Heart left ventricle (tissue), 16 donors: ENCODE measurements at places on chromosomes 1 and 21. TPM values are rescaled to one million over a fixed set of nuclear protein-coding genes. Genes with fewer than 3 reads are reported as not detected.

DNA sequence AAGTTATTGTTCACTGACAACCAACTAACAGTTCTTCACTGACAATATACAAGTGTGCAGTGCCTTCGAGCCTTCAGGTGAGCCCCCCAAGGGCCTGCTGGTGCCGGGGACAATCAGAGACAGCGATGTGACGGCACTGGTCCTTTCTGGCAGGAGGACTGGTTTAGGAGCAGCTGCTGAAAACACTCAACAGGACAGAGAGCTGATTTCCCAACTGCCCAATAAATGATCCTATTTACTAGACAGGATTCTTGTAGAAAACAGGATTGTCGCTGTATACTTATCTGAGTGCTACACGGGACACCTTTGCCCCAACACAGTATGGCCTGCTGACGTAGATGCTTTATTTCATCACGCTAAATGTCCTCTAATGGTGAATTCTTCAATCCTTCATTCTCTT, 65.4 kb downstream of the TP53BP2 start:
- DNase-seq, result no peak

DNA sequence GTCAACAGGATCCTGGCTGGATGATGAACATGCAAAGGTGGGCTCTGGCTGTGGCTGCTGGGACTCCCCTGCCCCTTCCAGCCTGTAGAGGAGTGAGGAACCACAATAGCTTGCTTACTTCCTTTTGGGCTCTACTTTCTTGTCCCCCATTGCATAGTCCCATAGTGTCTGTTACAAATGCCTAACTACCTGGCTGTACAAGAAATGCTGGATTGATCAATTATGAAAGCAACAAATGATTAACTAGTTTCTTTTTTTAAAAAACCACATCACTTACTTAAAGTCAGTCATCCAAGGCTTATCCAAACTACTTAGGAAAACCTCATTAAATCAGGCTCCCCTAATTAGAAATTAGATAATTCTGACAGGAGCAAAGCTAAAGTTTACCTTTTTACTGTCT, 514.1 kb upstream of the PKN2 start:
- no peak for DNase-seq

- no peak for DNase-seq
Measured at GRCh38 chr1:115355069-115355468, 17.0 kb upstream of the NGF start.

TARDBP gene
- total RNA-seq, result 110 TPM

GRCh38 chr1:100459358-100460114, 78.4 kb upstream of the GPR88 start:
- DNase-seq, result peak; percentile 73

GRCh38 chr1:213666113-213666512, 321.7 kb upstream of the PROX1 start:
- DNase-seq, result no peak

DNA sequence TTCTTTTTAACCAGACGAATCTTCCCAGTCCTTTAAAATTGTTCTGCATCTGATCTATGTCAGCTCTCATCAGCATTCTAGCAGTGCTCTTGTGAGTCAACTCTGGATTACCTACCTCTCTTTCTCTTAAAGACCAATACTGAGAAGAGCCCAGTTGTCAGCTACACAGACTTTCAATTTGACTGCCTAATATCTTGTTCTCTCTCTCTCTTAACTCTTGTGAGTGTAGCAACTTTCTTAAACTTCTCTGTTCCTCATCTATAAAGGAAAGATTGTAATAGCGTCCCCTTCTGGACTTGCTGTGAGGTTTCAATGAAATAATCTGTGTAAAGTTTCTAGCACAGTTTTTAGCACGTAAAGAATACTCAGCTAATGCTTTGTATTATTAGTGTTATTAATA, 499.3 kb upstream of the ADAMTS5 start:
- no peak for DNase-seq

DNA sequence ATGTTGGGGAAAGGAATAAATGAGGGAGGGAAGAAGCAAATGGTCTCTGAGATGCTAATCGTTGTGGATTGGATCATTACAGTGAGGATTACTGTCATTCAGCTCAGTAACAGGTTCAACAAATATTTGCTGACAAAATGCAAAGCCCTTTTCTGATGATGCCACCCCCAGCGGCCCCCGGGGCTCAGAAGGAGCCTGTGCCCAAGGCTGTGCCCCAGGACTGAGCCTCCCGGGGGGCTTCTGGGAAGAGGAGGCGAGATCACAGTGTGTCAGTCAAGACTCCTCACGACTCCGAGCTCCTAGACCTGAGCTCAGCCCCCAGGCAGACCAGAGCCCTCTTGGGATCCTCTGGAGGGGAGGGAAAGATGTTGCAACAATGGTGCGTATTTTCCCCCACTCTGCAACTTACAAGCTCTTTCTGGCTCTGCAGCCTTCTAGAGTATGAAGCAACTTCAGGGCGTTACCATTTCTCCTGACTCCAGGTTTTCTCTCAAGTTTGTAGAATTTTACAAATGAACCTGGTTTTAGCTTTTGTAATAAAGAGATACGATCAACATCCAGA, 20.8 kb downstream of the EPHA8 start:
- no peak for DNase-seq

DNA sequence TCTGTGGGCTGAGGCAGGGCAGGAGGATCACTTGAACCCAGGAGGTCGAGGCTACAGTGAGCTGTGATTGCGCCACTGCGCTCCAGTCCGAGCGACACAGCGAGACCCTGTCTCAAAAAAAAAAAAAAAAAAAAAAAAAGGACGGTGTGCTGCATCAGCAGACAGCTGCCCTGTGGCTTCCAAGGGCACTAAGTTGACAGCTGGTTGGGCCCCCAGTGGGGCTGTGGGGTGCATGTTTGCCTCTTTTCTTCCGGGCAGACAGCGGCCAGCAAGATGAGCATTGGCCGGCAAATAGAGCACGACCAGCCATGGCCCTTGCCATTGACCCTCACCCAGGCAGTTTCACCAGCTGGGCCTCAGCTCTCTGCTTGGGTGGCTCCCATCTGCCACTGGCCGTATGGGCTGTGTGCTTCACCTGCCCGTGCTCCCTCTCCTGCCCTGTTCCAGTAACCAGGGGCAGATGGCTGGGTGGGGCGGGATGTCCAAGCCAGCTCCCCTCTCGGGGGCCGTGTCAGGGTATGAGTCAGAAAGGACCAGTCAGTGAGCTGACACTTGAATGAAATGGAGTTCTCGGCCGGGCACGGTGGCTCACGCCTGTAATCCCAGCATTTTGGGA, 12.3 kb upstream of the SLC25A34 start:
- no peak for DNase-seq

- DNase-seq, result peak; percentile 46
Measured at GRCh38 chr21:43267391-43268085, 98.7 kb downstream of the CRYAA start.

- DNase-seq, result no peak
Measured at GRCh38 chr1:50701706-50702317, 258.3 kb downstream of the FAF1 start.

CRNN gene
- not detected for total RNA-seq

GRCh38 chr1:242178924-242179708, 180.2 kb upstream of the MAP1LC3C start:
- DNase-seq, result no peak

DNA sequence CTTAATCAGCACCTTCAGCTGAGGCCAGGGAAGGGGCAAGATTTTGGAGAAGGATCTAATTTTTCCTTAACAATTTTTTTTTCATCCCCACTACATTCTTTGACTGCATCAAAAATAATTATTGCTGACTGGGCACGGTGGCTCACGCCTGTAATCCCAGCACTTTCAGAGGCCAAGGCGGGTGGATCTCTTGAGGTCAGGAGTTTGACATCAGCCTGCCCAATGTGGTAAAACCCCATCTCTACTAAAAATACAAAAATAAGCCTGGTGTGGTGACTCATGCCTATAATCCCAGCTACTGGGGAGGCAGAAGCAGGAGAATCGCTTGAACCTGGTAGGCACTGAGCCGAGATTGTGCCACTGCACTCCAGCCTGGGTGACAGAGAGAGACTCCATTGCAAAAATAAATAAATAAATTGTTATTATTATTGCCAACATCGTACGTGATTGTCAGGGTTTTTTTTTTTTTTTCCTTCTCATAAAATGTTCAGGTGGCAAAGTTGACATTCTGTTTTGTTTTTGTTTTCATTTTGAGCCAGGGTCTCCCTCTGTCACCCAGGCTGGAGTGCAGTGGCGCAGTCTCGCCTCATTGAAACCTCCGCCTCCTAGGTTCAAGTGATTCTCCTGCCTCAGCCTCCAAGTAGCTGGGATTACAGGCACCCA, 37.3 kb upstream of the MORC3 start:
- DNase-seq, result no peak

DNA sequence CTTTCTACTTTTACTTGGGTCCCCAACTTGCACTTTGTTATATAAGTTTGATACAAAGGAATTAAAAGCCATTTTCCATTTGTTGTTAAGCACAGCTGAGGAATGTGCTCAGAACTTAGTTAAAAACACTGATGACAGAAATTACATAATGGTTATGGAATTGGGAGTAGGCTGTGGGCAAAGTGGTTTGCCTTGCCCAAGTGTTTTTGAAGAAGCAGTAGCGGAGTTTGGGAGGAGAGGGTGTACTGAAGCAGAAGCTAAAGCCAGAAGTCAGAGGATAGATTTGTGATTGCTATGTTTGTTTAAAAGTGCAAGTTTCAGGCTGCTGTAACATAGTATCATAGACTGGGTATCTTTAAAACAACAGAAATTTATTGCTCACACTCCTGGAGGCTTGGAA, 391.8 kb downstream of the DUSP10 start:
- no peak for DNase-seq

GRCh38 chr1:60657926-60658325, 424.4 kb upstream of the NFIA start:
- no peak for DNase-seq

RNU1-2 gene
- 3,776 TPM for total RNA-seq

- DNase-seq, result no peak
Measured at GRCh38 chr1:4894566-4894965, 240.2 kb downstream of the AJAP1 start.

NEGR1 gene
- total RNA-seq, result 11.3 TPM

DNA sequence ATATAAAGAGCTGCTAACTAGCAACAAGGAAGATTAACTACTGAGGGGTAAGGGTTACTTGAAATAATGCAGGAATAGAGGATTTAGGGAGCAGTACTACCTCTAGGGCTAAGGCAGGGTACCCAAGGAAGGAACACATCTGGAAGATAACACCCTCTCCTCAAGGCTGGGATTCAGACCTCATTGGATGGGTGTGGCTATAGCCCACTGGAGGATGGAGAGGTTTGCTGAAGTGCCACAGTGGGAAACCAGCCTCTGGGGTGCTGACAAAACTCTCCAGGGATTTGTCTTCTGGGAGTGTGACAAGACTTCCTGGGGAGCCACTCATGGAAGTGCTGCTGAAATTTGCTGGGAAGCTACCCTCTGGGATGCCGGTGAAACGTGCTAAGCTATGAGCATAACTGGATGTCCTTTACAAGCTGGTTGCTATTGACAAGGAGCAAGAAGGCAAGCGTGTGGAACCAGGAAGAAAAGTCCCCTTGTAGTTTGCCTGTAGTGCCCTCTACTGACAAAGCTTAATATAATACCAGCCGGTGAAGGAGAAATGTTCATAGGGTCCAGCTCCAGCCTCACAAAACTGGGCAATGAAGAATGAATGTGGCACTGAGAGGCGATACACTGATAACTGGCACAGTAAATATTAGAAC, 122.8 kb upstream of the USP24 start:
- no peak for DNase-seq

DIRAS3 gene
- 17.0 TPM for total RNA-seq

DNA sequence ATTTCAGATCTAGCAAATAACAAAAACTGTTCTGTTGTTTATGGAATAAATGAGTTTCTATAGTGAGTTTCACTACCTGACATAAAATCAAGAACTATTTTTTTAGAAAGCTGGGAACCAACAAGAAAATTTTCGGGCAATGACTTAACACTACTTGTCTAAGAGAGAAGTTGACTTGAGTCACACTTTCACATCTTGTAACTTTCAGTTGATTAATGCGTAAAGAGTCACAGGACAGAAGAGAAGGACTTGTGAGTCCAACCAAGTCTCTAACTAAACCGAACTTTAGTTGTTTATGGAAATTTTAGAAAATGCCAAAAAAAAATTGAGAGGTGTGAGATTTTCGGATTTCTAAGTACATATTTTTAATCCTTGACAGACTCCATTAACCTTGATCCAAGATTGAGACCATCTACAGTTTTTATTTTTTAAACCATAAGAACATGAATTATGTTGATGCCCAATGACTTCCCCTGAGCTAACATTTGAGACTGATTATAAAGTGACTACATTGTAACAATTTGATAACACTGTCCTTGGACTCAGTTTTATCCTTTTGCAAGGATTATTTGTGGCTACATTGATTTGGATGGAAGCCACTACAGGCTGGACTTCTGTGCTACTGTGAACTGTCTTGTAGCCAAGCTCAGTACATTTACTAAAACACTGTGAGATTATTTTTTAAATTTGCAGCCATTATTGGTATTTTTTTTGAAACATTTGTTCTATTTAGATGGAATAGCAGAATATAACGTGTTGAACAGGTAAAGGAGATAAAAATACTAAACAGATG, 284.0 kb downstream of the PTPRC start:
- DNase-seq, result no peak

SPATA21 gene
- not detected for total RNA-seq

GRCh38 chr1:226532553-226532952, 16.0 kb upstream of the STUM start:
- DNase-seq, result no peak

GRCh38 chr1:47875831-47876586, 121.2 kb downstream of the TRABD2B start:
- no peak for DNase-seq

GRCh38 chr1:231596337-231596791, 30.2 kb upstream of the DISC1 start:
- DNase-seq, result peak; percentile 27

DNA sequence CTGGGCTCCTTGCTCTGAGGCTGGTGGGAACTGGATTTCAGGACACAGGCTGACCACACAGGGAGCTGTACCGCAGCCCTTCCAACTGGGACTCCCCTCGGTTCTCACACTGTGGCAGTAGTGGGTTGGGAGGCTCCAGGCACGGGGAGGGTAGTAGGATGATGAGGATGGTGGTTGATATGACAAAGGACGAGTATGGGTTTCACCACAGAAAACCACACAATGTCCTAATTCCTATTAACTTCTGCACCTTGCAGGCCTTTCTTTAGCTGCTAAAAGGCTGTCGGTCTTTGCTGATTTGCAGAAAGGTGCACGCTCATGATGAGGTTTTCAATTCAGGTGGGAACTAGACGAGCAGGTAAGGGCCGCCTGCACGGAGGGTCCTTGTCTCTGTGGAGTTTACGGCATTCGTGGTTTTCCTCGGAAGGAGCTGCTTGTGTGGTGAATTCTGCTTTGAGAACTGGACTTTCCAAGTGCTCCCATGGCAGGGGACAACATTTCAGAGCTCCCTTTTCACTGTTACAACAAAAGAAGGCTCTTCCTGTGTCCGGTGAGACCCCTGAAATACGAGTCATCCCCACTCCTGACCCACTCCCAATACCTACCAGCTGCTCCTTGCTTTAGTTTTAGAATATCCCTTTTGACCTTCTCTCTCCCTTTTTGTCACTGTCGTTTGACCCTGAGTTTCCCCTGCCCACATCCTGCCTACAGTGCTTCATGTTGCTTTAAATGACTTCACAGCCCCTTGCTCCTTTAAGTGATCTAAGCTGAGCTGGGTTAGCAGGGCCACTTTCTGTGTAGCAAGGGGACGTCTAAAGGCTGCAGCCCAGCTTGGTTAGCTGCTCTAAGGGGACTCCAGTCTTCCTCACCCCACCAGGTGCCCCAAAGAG, 125.1 kb downstream of the MRPS6 start:
- no peak for DNase-seq

- no peak for DNase-seq
Measured at GRCh38 chr1:178986204-178986603, 39.5 kb upstream of the FAM20B start.
